ENCODE measurements at places on chromosomes 4 and X.

DNA sequence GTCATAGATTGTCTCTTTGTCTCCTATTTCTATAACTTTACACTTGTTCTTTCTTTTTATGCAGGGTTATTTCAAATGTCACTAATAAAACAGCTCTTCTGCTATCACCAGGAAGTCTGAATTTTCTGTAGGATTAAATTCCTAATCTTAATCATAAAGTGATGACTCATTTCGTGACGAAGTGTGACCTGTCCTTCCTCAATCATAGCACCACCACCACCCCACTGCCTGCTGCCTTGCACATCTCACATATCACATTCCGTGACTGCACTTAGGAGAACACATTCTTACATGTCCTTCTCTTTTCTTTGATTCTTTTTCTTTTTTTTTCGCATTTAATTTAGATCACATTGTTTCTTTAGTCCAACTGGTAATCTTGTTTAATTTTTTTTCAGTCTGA, 57.7 kb upstream of the UGT2B7 start:
- peak; percentile 41 for DNase-seq

- no peak for DNase-seq
Observed at GRCh38 chr4:138174981-138175794, 67.0 kb downstream of the SLC7A11 start.

DNA sequence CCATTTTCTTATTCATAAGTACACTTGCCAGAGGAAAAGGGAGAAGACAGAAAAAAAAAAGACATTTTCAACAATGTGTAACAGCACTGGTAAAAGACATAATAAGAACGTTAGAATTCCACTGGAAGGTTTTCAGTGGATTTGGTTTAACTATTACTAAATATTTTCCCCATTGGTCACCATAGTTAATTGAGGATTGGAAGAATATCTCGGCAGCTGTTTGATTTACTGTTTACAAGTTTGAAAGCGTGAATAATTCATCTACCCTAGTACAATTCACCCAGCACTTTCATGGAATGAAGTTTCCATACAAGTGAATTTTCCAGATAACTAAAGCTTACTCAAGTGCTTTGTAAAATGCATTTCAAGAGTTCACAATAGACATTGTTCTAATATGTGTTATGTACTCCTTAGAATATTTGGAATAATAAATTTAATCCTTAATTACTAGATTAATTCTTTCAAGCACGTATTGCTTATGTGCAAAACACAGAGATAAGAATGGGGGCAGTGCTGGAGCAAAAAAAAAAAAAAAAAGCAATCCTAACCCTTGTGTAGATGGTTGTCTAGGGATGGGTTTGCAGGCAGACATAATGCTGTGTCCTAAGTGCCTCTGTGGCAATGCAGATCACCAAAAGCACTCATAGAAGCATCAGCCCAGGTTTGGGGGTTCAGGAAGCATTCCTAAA, 57.1 kb downstream of the ENPEP start:
- no peak for DNase-seq

DNA sequence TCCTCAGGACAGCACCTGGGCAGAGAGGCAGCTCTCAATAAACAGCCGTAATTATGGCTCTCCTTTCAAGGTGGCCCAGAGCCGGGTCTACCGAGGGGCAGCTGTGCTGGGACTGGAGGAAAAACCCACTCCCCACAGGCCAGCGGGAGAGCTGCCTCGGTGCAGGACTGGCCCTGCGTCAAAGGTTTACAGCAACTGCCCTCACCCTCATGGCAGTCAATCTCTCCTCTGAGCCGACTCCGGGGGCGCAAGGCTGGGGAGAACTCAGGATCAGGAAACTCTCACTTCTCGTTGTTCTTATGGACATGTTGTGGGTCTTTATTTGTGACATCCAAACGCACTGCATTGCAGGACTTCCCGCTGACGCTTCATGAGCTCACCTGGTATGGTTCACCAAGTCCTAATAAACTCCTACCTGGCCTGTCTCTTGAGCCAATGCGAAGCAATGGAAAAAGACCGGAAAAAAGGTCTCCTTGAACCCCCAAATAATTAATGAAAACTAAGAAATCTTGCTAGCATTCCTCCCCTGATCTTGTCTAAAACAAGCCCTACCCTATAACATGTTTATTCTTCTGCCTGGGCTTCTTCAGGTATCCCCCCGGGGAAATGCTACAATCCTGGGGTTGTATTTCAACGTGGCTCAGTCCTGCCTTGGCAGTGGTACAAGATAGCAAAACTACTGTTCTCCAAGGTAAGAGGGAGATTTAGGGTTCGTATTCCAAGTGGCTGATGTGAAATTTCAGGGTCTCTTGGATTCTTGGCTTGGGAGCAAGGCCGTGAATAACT, 50.1 kb upstream of the CDKN2AIP start:
- no peak for DNase-seq

- peak; percentile 25 for DNase-seq
Observed at GRCh38 chrX:34770511-34770910, 113.4 kb upstream of the TMEM47 start.

DNA sequence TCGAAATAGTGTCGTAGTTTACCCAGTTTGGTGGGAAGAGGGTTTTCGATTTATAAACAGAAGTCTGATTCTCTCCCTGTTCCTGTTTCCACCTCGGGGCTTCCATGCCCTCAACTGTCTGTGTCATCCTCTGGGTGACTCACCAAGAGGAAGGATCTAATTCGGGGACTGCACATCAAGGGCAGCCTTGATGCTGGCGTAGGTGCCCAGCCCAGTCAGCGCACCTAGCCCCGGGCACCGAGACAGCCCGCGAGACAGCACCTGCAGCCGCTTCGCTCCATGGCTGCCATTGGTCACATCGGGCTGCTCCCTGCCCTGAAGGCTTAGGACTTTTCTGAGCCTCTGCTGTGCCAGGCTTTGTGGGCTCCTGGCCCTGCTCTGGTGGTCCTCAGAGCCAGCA, 7.7 kb downstream of the ABCD1 start:
- no peak for DNase-seq

- DNase-seq, result peak; percentile 52
Observed at GRCh38 chrX:112636951-112637581, 42.7 kb downstream of the LHFPL1 start.

DNA sequence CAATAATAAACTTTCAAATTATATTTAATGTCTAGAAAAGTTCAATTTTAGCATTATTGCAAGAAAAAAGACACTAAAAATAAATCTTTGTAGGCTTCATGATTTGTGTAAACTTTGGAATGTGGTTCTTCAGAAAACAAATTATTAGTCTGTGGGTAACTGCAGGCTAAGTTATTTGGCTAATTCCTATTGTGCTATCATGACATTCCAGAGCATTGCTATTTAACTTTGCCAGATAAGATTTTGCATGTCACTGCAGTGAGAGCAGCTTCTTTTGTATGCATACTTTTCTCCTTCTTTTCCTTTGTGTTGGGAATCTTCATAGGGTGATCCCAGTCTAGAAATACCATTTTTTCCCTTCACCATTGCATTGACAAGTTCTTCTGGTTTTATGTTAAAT, 130.0 kb downstream of the AWAT2 start:
- no peak for DNase-seq

DNA sequence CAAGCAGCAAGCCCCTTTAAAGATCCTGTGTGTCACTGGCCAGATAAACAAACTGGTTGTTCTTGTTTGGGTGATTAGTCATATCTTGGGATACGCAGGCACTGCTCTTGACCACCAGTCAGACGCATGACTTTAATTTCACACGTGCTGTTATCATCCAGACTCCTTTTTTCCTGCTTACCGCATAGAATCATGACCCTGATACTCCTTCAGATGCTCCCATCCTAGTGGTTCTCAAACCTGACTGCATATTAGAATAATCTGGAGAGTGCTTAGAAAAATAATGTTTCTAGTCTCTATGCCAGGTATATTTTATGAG, 78.8 kb downstream of the CLDN22 start:
- peak; percentile 94 for DNase-seq

DNA sequence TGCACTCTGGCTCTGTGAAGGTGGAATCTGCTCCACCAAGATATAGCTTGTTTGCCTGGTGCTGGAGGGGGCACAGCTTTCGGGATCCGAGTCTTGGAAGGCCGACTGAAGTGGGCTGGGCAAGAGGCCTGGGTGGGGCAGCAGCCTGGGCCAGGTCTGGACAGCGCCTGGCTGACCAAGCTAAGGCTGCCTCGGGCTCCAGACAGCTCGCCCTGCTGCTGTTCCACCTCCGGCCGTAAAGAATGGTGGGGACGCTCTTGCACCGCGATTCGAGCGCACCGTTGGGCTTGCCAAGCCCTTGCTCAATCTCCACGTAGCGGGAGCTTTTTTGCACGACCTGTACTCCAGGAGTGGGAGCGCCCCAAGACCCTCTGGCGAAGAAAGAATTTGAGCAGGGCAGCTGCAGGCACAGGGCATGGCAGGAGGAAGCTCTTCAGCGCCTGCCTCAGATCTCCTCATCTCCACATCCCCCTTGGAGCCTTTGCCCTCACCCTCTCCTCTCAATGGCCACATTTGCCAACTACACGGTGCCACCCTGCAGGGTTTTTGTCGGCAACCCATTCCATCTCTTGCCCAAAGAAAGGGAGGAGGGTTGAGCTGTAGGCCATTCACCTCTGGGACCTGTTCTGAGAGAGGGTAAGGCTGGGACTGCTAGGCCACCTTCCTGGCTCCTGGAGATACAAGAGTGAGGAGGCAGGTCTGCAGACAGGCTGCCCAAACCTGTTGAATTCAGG, 18.9 kb downstream of the CNGA2 start:
- DNase-seq, result peak; percentile 65

DNA sequence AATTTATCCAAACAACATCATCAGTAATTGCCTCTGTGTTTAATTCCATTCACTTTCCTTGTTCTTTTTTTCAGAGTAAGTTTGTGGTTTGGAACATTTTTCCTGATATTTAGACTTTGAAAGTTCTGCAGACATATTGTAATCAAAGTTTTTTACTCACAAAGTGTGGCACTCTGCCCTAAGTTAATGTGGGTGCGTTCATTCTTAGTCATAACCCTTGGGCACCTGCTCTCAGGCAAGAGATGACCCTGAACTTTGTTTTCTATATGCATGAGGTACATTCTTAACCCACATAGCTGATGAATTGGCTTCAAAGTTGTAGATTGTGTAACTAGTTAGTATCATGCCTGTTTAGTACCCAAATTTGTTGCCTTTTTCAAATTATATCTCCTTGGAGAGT, 424.3 kb downstream of the GRXCR1 start:
- DNase-seq, result peak; percentile 15

DNA sequence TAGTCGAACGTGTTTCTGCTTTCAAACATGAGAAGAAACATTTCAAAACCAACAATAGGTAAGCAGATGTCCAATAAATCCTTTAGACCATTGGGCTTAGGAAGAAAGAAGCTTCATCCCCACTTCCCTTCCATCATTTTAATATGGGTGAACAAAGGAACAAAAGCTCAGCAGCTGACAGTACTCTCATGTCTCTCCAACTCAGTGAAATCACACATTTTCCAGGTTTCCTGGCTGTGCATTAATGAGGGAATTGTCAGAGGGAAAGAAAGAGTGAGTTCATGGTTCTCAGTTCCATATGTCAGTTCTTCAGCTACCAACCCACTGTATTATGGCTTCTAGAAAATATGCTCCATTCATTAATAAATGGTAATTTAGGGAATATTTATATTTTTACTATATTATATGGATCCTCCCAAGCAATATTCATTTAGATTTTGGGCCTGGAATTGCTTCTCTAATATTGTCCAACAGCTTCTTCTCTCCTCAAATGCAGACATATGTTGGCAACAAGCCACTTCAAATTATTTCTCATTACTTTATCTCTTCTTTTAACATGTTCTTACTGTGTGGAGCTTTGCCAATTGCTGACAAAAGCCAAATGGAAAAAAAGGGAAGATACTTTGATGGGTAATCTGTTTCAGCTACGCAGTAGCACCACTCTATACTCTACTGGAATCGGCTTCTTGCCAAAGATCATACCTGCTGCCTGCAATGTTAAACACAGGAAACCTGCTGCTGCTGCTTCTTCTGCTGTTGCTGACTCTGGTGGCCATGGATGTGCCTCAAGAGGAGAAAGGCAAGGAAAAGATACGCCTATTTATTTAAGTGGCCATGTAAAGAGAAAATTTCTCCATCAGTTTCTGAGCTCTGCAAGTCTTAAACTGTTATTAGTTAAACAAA, 1757.6 kb downstream of the ARAP2 start:
- DNase-seq, result no peak

- no peak for DNase-seq
Observed at GRCh38 chr4:19300213-19300612, 951.5 kb upstream of the SLIT2 start.

GRCh38 chr4:77153006-77153405, 4.0 kb upstream of the CCNG2 start:
- DNase-seq, result no peak

DNA sequence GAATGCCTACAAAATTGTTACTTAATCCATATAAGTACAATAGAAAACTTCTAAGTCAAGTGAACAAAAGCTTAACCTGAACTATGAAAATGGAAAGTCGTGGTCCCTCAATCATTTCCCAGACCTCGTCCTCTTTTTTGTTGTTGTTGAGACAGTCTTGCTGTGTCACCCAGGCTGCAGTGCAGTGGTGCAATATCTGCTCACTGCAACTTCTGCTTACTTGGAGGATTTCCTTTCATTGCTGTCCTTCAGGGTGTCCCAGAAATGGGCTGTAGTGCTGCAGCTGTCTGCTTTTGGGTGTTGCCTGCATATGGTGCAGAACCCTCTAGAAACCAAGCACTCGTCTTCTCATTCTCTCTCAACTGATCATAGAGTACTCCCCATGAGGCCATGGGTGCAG, 75.0 kb upstream of the IL2 start:
- DNase-seq, result no peak

- peak; percentile 4 for DNase-seq
Observed at GRCh38 chr4:34731070-34731469, 1513.2 kb downstream of the ARAP2 start.

DNA sequence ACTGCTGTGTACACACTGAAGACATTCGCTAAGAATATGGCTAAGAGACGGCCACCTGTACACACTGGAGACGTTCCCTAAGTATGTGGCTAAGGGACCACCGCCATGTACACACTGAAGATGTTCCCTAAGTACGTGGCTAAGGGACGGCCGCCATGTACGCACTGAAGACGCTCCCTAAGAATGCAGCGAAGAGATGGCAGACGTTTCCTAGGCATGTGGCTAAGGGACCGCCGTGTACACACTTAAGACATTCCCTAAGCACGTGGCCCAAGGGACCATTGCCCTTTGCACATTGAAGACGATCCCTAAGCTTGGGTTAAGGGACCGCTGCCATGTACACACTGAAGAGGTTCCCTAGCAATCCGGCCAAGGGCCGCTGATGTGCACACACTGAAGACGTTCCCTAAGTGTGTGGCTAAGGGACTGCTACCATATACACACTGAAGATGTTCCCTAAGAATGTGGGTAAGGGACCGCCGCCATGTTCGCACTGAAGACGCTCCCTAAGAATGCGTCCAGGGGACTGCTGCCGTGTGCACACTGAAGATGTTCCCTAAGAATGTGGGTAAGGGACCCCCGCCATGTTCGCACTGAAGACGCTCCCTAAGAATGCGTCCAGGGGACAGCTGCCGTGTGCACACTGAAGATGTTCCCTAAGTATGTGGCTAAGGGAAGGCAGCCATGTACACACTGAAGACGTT, 36.7 kb downstream of the DHRSX start:
- no peak for DNase-seq

DNA sequence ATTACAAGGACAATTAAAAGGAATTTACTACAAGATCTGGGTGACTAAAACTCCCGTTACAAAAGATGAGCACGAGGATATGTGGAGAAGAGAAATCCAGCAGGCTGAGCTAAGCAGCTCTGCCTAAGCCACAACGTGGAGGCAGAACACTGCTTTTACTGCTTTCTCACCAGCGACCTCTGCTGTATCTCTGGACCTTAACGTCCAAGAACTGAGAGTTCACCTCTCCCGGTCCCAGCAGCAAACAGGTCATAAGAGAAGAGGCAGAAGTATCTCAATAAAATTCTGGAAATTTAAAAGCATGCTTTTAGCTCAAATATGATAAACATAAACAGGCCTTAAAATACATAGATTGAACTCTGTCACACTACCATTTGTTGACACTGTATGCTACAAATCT, 81.0 kb downstream of the ADGRA3 start:
- peak; percentile 76 for DNase-seq

Measured in iris pigment epithelial cell (primary cell).